Pancreas (tissue), 10 donors: ENCODE measurements at places on chromosomes 5 and 9.

DNA sequence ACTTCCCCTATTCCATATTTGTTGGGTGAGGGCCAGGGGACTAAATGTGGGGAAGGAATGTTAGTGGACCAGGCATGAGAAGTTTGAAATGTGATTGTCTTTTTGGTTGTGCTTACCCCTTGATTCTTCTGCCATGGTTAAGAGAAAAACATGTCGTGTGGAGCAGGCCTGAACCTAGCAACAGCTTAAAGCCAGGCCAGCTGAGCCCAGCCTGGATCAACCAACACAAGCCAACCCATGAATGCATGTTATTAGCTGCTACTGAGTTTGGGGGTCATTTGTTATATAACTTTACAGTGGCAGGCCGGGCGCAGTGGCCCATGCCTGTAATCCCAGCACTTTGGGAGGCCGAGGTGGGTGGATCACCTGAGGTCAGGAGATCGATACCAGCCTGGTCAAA is 52.4 kb upstream of the TRIO start:
- no peak for DNase-seq

DNA sequence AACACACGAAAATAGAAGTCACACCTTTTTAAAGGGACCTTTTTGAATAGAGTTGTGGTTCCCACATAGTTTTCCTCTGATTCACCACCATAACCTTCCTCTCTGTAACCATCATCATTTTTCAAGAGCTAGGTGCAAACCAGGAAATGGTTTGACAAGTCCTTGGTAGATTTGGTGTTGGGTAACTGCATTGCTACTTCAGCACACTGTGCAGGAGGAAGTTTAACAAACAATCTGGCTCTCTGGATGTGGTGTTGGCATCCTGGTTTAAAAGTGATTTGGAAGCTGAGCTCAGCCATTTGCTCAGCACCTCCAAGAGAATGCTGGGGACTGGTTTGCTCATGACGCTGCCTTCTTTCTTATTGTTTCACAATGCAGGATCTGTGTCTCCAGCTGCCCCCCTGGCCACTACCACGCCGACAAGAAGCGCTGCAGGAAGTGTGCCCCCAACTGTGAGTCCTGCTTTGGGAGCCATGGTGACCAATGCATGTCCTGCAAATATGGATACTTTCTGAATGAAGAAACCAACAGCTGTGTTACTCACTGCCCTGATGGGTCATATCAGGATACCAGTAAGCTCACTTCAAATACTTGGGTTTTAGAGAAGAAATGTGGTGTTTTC is 213.1 kb downstream of the RFK start:
- DNase-seq, result no peak

GRCh38 chr9:87086221-87086818 is 139.0 kb upstream of the GAS1 start:
- no peak for DNase-seq

DNA sequence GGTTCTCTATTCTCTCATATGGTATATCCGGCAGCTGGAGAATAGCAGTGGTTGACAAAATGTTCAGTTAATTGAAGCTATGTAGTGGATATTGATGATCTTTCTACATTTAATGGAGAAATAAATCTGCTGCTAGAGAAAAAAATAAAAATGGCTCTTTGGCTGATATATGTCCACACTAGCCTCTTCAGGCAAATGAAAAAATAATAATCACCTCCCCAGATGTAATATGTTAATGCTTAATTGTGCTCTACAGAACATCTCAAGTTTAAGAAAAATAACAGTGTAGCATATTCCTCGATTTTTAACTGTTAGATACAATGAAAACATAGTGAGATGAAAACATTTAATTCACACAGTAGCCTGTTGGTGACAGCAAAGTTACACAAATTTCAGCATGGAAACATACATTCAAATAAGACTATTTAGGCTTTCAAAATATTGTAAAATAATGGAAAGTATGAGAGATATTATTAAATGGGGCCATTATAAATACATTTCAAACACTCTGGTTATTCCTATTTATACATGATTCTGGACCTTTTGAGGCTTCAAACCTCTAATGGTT is 543.0 kb downstream of the MAT2B start:
- no peak for DNase-seq

- DNase-seq, result no peak
These were observed 109.3 kb downstream of the JAKMIP2 start for GRCh38 chr5:147673266-147673665.

DNA sequence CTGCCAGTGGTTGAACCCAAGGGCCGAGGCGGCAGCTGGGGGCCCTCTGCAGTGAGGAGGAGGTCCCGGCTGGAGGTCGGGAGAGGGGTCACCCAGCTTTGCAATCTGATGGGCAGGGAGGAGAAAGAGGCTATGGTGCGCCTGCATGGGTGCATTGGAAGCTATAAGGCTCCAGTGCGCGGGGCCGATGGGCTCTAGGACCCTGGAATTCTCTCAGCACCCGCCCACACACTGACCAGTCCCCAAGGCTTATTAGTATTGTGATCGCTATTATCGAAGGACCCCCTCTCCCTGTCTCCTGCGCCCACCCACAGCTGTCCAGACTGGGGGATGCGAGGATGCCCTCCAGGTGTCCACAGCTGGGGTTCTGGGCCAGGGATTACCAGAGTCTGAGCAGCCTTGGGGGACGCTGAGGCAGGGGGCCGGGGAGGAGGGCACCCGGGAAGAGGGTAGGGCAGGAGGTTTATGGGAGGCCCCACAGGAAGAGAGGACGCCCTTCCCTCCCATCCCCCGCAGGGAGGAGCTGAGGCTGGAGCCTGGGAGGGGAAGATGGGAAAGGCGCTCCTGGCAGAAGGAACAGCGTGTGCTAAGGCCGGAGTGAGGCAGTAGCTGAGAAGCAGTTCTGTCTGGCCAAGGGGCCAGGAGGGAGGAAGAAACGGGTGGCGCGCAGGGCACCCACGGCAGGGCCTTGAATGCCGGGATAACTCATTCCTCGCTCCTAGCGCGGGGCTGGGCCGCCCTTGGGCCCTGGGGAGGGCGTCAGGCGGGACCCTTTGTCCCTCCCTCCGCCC is 24.2 kb downstream of the C9orf50 start:
- no peak for DNase-seq

DNA sequence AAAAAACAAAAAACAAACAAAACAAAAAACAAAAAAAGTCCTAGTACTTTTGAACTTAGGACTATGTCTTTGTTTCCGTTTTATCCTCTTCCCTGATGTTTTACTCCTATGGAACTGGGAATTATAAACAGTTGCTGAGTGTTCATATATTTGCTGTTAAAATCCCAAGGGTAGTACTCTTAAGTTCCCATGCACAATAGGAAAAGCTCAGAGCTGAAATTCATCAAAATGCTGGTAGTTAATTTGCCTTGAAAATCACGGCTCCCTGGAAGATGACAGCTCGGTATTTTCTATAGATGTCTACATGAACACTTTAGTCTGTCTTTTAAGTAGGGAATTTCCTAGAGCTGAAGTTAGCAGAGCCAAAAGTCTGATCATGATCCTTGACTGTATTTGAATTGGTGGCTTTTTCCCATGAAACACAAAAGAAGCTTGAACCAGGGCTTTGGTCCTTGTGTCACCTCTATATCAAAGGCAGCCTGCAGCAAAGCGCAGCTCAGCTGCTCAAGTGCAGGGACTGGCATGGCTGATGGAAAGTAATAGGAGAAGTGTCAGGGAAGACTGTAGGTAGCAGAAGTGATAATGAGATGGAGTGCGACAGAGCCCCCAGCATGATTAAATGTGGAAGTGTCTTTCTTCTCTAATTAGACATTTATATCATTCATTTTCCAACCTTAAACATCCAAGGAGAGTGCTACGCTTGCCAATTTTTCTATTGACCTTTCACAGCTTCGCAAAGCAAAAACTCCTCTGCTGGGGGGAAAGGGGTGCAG is 310.9 kb downstream of the TRIM36 start:
- no peak for DNase-seq

DNA sequence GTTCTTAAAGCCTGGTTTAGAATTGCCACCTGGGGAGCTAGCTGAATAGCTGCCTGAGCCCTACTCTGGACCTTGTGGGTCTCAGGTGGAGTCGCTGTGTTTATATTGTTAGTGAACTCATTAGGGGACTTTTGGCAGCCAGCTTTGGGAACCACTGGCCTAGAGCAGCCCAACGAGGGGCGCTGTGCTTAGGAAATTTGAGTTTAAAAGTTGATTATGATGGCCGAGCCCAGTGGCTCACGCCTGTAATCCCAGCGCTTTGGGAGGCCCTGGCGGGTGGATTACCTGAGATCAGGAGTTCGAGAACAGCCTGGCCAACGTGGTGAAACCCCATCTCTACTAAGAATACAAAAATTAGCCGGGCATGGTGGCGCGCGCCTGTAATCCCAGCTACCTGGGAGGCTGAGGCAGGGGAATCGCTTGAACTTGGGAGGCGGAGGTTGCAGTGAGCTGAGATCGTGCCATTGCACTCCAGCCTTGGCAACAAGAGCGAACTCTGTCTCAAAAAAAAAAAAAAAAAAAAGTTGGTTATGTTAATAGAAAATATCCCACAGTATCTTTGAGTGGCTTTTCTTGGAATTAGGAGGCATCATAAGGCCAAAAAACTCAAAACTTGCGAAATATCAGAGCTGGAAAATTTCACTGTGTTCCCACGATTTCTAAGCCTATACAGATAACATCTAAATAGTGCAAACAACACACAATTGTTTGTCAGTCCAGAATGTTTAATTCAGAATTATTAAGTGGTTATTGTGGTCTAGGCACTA is 809 bp downstream of the MCCC2 start:
- DNase-seq, result no peak

DNA sequence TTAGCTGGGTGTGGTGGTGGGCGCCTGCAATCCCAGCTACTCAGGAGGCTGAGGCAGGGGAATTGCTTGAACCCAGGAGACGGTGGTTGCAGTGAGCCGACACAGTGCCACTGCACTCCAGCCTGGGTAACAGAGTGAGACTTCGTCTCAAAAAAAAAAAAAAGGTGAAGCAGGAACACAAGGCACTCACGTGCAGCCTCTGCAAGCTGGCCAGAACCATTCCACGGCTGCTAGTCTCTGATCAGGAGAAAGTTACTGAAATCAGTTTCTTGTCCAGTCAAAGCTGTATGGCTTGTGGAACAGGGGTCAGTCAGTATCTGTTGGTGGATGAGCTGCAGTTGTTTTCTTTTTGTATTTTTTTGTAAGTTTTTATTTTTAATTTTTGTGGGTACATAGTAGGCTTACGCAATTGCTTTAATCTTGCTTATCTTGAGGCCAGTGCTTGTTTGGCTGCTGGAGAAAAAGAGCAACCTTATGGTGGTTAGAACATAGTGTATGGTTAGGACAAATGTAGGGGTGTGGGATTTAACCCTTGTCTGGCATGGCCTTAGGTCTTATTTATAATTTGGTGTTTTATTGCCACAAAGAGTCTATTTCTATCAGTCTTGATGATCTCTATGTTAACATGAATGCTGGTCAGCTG is 32.7 kb upstream of the GTF2H2C start:
- no peak for DNase-seq

DNA sequence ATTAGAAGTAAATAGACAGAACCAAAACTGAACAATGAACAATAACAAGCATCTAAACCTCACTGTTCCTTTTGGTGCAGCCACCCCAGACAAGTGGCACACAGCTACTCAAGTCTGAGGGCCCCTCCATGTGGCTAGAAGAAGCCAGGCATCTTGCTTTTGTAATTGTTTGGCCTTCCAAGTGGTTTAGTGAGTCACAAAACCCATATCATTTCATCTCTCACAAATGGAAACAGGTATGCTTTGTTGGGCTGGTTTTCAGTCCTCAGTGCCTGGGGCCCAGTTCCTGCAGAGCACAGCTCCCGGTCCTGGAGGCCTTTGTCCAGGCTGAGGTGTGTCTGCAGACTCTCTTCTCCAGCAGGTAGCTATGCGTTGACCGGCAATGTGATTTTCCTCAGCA is 16.7 kb downstream of the PRLR start:
- DNase-seq, result no peak

GRCh38 chr9:137538058-137538457 is 12.1 kb downstream of the PNPLA7 start:
- DNase-seq, result no peak

DNA sequence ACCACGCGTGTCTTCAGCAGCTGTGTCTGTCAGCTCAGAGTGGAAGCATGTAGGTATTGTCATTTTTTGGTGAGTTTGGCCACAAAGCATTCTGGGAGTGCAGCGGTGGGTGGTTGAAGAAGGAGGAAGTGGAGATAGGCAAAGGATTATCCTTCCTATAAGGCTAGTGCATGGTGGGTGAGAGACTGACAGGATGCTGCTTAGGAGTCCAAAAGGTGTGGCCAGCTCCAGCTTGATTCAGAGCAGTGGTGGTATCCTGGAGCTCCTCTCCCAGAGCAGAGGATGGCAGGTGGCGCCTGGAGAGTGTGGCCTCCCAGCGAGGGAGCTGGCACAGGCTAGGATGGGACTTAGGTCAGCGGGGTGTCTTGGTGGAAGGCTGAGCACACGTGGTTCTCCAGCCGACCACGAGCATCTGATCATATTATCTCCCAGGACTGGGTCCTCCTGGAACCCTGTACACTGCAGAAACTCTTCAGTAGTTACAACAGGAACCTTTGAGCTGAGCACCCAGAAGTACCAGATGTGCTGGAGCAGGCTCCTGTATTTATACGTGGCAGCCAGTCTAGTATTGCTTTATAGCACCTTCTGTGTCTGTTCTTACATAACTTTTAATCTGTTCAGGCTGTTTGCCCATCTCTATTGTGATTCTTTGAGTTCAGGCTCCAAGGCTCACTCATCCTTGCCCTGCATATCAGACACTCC is 29.6 kb downstream of the MAML1 start:
- no peak for DNase-seq

DNA sequence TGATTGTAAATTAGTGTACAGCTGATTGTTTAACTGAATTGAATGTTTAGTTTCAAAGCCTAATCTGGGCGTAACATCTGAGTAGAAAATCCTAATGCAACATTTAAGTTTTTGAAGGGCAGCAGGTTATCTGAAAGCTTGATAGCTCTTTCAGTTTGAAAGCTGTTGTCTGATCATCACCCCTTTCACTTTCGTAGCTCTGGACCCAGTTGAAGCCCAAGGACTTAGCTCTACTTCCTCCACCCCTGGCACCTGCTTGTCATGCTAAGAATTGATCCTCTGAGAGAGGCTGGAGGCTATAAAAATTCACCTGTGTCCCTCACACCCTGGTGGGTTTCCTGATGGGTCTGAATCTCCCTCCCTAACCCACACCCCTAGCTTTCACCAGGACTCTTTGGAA is 86.0 kb downstream of the ZFAND5 start:
- no peak for DNase-seq

DNA sequence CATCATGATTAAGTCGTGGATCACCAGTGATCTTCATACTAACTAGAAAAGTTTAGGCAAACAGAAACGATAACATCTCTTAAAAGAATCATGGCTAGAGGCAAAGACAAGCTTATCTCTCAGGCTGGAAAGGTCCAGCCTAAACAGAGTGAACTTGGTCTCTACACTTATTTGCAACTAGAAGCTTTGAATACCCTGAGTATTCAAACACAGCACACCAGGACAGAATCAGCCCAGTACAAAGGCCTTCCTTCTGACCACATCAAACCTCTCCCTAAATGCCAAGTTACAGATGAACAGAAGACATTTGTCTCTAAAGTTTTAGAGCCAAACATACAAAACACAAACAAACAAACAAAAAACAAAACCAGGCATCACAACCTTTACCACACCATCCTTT is 57.2 kb downstream of the ELAVL2 start:
- no peak for DNase-seq

GRCh38 chr5:6551287-6551954 is 81.4 kb downstream of the NSUN2 start:
- DNase-seq, result no peak

- DNase-seq, result no peak
These were observed 20.2 kb downstream of the ATPSCKMT start for GRCh38 chr5:10229306-10230048.

GRCh38 chr9:99058964-99059921 is 45.7 kb upstream of the TGFBR1 start:
- no peak for DNase-seq
